ENCODE measurements at places on chromosomes 5 and 9.
A peak's percentile ranks its signal among the peaks of the same experiment; 100 is the strongest.

DNA sequence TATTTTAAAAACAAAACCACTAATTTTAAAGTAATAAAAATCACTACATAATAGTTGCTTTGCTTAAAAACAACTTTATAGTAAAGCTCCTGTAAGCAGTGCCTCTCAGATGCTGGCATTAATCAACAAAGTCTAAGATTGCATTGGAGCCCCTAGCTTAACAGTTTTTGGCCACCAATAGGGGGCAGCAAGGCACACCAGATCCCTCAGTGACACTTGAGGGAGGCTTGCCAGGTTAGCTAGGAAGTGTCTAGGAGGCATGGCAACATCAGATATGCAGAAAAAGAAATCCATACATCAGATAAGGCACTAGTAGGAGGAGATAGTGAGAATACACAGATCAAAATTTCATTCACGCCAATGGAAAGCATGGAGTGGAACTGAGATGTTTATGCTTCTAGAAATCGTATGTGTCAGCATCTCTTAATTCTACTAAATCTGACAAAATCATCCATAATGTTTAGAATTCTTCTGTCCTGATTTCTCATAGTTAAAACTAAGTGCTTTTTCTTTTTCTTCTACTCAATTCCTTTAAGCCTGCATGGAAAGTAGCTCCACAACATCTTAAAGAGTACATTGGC is 73.6 kb upstream of the PAM start:
- peak; percentile 78 for DNase-seq

DNA sequence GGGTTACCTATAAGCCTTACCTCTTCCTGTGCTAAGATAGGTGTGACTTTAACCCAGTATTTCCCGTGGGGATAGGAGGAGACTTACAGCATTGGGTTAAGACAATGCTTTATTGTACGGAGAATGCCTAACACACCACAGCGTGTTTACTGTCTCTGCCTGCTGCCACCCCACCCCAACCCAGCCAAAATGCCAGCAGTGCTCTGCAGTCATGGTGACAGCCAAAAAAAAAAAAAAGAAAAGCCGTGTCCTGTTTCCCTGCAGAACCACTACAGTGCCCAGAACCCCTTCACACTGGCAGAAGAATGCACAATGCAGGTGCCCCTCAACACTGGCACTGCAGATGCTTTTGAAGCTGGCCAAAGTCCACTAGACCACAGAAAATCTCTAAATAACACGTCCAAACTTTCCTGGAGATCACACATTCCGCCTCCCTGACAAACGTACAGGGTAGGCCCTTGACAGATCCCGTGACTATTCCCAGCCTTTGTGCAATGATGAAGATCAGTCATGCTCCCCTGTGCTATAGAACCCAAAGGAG is 102.2 kb downstream of the SERINC5 start:
- DNase-seq: peak; percentile 21

- no peak for DNase-seq
Observed at GRCh38 chr5:75169516-75169915, 67.2 kb downstream of the ANKRD31 start.

- no peak for DNase-seq
Observed at GRCh38 chr9:3200331-3200774, 325.4 kb downstream of the RFX3 start.

GRCh38 chr5:7878381-7878873 is 9.5 kb downstream of the MTRR start:
- no peak for DNase-seq

- DNase-seq: no peak
Observed at GRCh38 chr9:98997604-98998003, 53.9 kb downstream of the COL15A1 start.

- DNase-seq: no peak
Observed at GRCh38 chr9:79798450-79798849, 226.7 kb downstream of the TLE4 start.

DNA sequence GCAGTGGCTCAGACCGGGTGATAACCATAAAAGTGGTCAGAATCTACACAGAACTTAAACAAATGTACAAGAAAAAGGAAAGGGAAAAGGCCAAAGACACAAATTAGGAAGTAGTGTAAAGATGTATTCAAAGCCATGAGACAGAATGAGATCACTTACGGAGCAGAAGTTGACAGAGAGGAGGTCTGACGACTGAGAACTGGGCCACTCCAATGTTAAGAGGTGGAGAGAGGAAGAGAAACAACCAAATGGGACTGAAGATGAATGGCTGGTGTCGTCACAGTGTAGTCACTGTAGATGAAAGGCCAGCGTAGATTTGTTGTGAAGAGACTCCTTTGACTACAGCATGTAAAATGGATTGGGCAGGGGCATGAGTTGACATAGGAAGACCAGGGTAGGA is 114.4 kb downstream of the DROSHA start:
- no peak for DNase-seq

DNA sequence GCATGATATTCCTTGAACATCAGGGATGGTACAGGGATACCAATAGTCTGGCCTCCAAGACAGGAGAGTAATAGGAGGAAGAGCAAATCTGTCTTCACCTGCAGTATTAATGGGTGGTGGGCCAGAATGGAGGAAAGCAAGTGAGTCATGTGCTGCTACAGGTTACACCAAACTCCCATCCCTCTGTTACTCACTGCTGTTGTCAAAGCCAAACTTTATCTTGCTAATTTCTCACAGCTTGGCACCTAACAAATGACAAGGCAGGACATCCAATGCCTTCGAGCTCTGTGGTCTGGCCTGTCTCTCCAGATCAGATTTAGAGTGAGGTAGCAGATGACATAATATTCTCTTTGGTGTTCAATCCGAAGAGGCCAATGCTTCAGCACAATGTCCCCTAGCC is 26.8 kb downstream of the PLAC8L1 start:
- no peak for DNase-seq

GRCh38 chr5:150289551-150290390 is at the start of gene CAMK2A:
Gene CAMK2A, minus strand, starts transcription at chr5:150289773. Its CDS starts 148 bp downstream, at chr5:150289625.
- DNase-seq: no peak

DNA sequence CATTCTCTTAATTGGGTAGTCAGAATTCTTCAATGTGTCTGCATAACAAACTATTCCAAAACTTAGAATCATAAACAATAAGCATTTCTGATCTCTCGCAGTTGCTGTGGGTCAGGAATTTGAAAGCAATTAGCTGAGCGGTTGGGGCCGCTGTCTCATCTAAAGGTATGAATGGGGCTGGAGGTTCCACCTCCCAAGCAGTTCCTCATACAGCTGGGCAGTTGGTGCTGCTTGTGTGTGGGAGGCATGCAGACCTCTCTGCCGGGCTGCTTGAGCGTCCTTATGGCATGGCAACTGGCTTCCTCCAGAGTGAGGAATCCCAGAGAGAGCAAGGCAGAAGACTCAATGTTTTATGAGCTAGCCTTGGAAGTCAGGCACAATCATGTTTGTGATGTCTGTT is 30.2 kb upstream of the SEMA4D start:
- no peak for DNase-seq

DNA sequence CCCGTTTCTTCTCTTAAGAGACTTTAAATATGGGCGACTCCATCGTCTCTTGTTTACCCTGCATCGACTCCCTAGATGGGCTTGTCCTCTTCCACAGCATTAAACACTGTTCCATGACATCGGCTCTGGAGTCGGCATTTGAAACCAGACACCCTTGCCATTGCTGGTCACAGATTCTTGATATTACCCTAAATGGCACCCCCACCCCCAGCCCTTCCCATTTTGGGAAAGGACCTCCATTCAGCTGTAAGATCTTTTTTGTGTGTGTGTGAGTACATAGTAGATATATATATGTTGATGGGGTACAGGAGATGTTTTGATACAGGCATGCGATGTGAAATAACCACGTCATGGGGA is 51.1 kb upstream of the SH3PXD2B start:
- no peak for DNase-seq

DNA sequence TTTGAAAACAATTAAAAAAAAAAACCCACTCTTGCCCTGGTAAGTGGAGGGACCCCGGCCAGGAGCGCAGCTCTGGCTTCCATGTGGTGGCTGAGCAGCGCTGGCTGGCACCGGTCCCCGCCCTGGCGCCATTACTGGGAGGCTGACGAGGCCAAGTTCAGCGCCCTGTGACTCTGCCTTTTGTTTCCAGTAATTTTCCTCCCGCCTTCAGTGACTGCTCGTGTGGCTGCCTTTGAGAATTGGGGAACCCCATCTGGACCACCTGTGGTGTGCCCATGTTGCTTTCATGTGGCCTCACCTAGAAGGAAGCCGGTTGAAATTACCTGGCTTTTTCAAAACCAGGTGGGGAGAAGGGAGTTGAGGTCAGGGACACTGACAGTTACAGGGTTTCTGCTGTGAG is 136.1 kb downstream of the GAPVD1 start:
- peak; percentile 71 for DNase-seq

DNA sequence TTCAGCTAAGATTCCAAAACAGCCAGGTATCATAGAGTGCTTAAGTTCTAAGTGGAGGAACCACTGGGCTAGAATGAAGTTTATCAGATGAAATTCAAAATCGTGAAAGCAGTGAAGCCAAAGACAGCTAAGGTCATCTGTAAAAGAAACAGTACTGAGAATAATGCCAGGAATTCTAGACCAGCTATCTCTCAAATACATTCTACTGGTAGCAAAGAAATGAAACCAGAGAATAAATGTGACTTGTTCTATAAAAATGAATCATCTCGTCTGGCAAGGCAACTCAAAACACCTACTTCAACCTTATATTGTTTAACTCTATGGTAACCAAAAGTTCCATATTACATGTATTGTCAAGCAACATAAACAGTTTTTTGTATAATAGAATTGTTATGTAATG is 51.3 kb upstream of the RGMB start:
- no peak for DNase-seq

- peak; percentile 4 for DNase-seq
Observed at GRCh38 chr9:131837316-131837715, 97.4 kb upstream of the RAPGEF1 start.

- no peak for DNase-seq
Observed at GRCh38 chr5:33143405-33144123, 297.2 kb upstream of the TARS1 start.

- no peak for DNase-seq
Observed at GRCh38 chr9:5756633-5757032, 76.3 kb downstream of the ERMP1 start.

- no peak for DNase-seq
Observed at GRCh38 chr9:36165826-36166167, 3.4 kb upstream of the CCIN start.

DNA sequence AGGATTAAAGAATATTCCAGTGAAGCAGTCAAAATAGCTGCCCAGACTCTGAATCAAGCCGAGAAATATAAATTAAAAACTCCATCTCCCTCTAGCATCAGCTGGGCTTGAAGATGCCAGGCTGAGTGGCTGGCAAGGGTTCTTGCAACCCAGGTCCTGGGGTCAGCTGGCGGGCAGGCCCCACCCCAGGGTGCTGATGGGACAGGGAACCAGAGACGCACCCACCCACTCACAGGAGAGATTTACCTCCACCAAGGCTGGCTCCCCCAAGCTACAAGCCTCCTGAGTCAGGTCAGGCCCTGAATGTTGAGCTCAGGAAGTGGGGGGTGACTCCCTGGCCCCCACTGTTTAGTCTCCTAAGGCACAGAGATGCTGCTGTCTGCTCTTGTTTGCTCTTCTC is 83.9 kb upstream of the HSPA9 start:
- DNase-seq: no peak

- DNase-seq: no peak
Observed at GRCh38 chr9:21590058-21590996, 108.2 kb upstream of the IFNE start.

DNA sequence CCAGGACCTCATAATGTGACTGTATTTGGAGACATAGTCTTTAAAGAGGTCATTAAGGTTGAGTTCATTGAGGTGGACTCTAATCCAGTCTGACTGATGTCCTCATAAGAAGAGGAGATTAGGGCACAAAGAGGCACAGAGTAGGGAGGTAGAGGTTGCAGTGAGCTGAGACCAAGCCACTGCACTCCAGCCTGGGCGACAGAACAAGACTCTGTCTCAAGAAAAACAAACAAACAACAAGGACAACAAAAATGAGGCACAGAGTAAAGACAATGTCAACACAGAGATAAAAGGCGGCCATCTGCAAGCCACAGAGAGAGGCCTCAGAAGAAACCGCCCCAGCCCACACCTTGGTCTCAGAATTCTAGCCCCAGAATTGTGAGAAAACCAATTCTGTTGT is 17.0 kb upstream of the TDRD7 start:
- no peak for DNase-seq

GRCh38 chr9:137192448-137192780 is 3.9 kb downstream of the SSNA1 start:
- DNase-seq: no peak

DNA sequence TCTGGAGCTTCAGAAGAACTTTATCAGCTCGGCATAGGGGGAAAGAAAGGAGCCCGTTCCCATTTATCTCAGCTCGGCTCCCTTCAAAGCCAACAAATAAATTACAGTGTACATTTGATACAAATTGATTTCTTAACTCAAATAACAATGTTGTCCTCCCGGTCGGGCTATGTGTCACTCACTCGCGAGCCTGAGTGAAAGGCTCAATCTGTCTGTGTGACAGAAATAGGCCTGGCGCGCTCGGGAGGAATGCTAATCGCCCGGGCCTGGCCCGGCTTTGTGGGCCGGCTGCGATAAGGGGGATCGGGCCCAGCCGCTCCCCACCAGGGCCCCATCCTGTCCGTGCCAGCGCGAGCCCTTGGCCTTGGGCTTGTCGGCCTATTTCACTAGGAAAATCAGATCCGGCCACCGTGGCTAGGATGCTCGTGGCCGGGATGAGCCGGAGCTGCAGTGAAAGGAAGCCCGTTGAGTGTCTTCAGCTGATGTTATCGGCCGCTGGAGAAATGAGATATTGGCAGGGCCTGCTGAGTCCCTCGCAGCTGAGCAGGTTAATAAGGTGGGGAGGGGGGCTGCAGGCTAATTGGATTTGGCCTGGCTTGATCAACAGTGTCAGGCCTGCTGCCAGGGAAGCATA is 258.7 kb downstream of the IRX1 start:
- no peak for DNase-seq

- no peak for DNase-seq
Observed at GRCh38 chr5:62550103-62550502, 28.5 kb upstream of the LRRC70 start.

DNA sequence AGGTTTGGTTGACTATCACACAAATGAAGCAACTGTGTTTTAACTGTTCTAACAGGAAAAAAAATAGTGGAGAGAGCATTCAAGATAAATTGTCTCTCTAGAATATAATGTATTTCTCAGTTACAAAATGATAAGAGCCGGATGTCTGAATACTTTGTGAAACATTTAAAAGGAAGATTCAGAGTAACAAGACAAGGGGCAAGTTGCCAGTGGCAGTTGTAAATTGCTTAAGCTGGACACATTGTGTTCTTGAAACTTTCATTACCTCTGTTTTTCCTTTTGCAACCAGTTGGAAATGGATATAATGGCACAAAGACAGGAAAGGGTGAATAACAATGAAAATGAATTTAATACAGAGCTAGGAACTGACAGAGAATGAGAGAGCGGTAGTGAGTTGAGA is 15.2 kb upstream of the TBCA start:
- no peak for DNase-seq

Measured in NCI-H2081 (cell line).